ENCODE measurements at places on chromosomes 2 and 18. TPM values are rescaled to one million over a fixed set of nuclear protein-coding genes. Genes with fewer than 3 reads are reported as not detected.

Gene GALNT14
- polyA plus RNA-seq = 0.29 TPM

Gene CYP26B1
- 4.2 TPM for polyA plus RNA-seq

Gene DPYSL5
- not detected for polyA plus RNA-seq

- DNase-seq = no peak
Observed at GRCh38 chr2:69975136-69975852, 13.9 kb upstream of the ASPRV1 start.

Gene TMEM163
- polyA plus RNA-seq = 0.42 TPM

Gene CCDC141
- 19.1 TPM for polyA plus RNA-seq

DNA sequence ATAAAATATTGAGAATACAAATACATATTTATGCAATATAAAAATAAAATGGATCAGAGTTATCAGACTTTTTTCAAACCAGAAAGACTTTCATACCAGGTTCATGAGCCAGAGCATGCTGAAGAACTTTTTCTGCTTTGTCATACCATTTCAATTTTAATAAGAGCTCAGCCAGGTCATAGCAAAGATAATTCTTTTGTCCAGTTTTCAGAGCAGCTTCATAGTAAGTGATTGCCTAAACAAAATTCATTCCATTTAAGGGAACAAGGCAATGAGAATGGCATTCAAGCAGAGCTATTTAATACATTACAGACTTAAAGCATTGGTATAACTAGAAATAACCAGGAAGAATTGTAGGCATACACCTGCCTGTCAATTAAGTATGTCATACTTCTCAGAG, 42.3 kb downstream of the TTC21B start:
- no peak for DNase-seq

DNA sequence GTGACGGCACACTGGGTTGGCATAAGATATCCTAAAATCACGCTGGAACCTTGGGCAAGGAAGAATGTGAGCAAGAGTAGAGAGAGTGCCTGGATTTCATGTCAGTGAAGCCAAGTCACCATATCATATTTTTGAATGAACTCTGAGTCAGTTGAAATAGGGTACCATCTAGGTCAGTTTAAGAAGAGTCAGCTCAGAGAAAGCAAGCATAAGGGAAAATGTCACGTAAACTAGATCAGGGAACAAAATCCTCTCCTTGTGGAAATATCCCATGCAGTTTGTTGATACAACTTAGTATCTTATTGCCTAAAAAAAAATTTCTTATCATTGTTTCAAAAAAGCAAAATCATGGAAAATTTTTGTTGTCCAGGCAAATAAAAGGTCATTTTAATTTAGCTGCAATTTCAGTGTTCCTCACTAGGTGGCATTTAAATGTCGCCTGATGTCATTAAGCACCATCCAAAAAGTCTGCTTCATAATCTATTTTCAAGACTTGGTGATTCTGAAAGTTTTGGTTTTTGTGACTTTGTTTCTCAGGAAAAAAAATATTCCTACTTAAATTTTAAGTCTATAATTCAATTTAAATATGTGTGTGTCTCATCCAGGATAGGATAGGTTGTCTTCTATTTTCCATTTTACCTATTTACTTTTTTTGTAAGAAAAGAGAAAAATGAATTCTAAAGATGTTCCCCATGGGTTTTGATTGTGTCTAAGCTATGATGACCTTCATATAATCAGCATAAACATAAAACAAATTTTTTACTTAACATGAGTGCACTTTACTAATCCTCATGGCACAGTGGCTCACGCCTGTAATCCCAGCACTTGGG, 19.6 kb downstream of the RSAD2 start:
- no peak for DNase-seq

Gene CRYGD
- polyA plus RNA-seq = not detected

- no peak for DNase-seq
Observed at GRCh38 chr18:36419188-36419899, 121.8 kb downstream of the FHOD3 start.

GRCh38 chr2:150644298-150645067, 157.0 kb upstream of the RND3 start:
- DNase-seq = no peak

DNA sequence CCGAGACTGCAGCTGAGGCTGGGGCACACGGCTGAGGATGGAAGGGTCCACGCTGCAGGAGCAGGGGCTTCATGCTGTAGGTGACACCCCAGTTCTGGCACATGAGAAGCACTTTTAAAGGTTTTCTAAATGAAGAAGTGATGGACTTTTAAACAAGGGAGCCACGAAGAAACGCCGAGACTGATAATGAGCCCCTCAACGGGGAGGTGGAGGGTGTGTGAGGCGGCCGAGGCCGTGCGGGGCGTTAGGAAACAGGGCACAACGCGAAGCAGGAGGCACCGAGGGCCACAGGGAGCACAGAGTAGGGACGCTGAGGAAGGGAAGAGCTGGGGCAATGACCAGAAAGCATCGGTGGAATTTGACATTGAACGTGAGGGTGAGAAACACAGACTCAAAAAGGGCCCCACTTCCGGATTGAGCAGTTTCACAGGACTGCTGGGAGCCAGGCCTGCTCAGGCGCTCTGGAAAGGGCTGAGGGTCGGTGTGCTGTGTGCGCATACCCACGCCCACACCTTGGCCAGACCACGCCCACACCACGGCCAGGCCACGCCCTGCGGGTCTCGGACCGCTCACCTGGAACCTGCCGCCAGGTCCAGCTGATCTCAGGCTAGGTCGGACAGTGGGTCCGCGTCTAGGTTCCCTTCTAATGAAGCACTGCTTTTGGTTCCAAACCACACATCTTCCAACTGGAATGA, 115.7 kb downstream of the GYPC start:
- no peak for DNase-seq

- no peak for DNase-seq
Observed at GRCh38 chr2:164015328-164016123, 279.7 kb upstream of the FIGN start.

Gene SPATA3
- not detected for polyA plus RNA-seq

- no peak for DNase-seq
Observed at GRCh38 chr2:28025123-28025522, 134.6 kb downstream of the BABAM2 start.

GRCh38 chr2:66982766-66983165, 414.4 kb upstream of the ETAA1 start:
- DNase-seq = no peak

DNA sequence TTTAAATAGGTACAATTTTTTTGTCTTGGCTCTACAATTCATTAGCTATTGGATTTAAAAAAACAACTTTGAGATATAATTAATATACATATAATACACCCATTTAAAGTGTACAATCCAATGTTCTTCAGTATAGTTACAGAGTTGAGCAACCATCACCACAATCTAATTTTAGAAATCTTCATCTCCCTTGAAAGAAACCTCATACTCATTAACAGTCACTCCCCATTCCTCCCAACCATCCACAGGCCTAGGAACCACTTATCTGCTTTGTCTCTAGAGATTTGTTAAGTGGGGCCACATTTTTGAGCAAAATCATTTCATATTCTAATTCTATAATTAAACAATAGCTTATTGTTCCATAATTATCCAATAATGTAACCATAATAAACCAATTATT, 32.6 kb downstream of the MRPL33 start:
- no peak for DNase-seq

DNA sequence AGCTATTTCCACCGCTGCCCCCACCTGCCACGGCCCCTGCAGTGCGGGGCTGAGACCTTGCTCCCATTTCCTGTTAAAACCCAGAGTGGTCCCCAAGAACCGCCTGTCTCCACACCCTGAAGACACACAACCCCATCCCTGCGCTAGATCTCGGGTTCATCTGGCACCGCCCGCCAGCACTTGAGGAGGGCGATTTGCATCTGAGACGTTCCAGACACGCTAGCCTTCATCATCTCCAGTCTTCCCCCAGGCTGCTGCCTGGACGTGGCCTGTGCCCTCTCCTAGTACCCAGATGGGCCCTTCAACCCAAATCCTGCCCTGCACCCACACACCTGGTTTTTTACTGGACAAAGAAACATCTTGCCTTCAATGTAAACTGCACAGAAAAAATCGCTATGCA, 49.8 kb downstream of the SLC66A2 start:
- no peak for DNase-seq

GRCh38 chr18:47512726-47513435, 261.4 kb upstream of the SKOR2 start:
- DNase-seq = no peak

DNA sequence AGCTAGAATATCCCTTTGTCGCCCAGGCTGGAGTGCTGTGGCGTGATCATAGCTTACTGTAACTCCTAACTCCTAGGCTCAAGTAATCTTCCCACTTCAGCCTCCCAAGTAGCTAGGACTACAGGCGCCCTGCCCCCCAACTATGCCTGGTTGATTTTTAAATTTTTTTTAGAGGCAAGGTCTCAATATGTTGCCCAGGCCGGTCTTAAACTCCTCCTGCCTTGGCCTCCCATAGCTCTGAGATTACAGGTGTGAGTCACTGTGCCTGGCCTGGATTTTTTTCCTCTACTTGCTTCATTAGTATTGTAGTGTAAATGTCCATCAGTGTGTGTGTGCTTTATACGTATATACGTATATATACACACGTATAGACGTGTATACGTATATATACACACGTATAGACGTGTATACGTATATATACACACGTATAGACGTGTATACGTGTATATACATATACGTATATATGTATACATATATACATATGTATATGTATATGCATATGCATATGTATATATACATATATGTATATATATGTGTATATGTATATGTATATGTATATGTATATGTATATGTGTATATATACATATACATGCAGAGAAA, 124.4 kb downstream of the DIS3L2 start:
- no peak for DNase-seq

DNA sequence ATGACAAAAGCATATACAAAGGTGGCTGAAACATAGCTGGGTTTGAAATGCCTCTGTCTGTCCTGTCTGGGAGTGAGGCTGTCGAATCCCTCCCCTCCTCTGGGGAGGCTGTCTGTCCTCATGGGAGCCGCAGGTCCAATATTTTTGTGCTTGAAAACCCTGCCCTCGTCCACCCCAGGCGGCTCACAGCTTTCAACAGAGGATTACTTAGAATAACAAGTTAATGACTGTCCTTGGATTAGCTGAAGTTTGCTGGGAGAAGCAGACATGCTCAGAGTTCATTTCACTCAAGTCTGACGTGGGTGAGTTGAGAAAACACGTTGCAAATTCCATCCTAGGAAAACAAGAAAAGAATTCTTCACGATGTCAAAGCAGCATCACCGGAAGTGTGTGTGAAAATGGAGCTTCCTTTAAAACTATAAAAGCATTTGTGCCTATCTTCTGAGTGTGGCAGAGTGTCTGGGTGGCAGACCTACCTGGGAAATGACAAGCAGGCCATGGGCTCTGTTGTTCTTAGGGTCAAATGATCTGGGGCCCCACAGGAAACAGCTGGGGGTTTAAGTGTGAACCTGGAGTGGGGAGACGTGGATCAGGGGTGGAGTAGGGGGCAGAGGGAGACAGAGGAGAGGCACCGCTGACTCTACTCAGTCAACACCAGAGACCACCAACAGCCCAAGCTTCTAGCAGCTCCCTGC, 77.1 kb downstream of the DDX1 start:
- DNase-seq = no peak

Gene DYNC2LI1
- polyA plus RNA-seq = 7.6 TPM

DNA sequence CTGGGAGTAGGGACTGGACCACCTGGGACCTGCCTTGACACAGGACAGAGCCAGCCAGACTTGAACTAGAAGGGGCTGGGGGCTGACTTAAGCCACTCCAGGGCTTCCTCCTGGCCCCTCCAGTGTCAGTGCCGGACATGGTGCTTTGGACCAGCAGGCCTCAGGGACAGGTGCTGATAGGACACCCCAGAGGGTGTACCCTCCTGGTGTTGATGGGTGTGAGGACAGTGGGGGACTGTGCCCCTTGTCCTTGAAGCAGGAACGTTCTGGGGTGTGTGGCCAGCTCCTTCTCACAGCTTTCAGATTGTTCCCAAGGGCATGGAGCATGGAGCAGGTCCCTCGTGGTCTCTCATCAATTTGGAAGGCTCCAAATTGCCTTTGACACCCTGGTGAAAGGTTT, 6.8 kb downstream of the MAL start:
- no peak for DNase-seq

DNA sequence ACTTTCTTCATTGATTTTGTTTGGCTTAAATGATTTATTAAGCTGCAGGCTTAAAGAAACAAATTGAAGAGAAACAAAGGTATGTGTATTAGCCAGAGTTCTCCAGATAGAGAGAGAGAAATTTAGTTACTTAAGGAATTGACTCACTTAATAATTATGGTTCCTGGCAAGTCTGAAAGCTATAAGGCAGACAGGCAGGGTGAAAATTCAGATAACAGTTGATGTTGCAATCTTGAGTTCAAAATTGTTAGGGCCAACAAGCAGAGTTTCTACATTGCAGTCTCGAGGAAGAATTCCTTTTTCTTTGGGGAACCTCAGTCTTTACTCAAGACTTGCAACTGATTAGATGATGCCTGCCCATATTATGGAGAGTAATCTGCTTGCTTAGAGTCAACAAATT, 593.5 kb downstream of the ADCYAP1 start:
- no peak for DNase-seq

DNA sequence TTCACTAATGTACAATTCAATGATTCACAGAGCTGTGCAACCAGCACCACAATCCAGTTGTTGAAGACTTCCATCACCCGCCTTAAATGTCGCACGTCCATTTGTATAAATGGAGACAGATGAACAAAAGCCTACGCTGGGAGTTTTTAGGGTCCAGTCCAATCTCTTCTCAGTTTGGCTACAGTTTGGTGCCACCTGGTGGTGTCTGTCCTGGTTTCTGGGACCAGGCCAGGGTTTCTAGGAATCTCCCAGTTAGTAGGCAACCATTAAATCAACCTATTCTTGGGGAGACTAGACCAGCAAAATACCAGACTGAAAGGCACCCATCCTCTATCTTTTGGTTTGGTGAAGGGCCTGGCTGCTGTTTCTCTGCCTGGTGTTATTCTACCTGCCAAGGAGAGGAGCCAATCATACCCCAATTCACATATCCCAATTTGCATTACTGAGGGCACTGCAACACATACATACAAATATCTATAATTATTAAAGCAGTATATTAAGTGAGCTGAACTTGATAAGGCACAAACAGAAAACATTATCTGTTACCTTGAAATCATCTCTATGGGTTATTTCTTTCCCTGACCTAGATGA, 3.2 kb upstream of the DDX1 start:
- DNase-seq = no peak

GRCh38 chr2:80573950-80574349, 269.4 kb upstream of the LRRTM1 start:
- no peak for DNase-seq

Gene AQP12A
- not detected for polyA plus RNA-seq

- no peak for DNase-seq
Observed at GRCh38 chr2:28648147-28648546, 103.5 kb upstream of the PPP1CB start.

Gene FBLN7
- 0.23 TPM for polyA plus RNA-seq

- no peak for DNase-seq
Observed at GRCh38 chr2:166117491-166117890, 10.3 kb downstream of the SCN1A start.

DNA sequence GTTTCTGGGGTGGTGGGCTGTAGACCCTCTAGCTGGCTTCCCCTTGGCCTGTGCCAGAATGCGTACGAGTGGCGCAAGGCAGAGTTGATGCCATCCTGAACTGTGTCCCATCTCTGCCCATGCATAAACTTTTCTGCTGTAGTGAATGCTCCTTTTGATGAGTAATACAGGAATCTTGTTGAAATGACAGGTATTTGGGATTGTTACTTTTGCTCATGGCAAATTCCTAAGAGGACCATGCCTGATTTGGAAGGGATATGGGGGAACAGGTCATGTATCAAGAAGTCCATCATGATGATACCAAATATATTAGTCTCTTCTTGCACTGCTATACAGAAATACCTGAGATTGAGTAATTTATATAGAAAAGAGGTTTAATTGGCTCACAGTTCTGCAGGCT, 648.0 kb downstream of the SLC4A3 start:
- no peak for DNase-seq

Gene ERICH2
- 0.22 TPM for polyA plus RNA-seq

Gene SULT1C3
- polyA plus RNA-seq = not detected

Gene IL36RN
- not detected for polyA plus RNA-seq
